ENCODE measurements at places on chromosomes 7 and 10.

- DNase-seq = no peak
These were observed 144.1 kb upstream of the FAM171A1 start for GRCh38 chr10:15515202-15515601.

DNA sequence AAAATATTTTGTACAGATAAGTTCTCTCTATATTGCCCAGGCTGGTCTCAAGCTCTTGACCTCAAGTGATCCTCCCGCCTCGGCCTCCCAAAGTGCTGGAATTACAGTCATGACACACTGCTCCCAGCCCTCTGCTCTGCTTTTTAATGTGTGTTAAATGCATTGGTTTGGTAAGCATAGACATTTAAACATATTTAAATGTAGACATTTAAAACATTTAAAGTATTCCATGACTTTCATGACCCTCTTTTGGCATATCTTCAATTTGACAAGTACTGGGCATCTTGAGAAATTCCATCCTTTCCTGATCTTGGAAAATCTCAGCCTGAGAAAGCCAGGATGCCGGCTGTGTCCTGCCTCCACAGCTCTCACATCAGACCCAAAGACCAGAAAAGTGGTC lies 5.2 kb upstream of the SAR1A start:
- DNase-seq = no peak

- no peak for DNase-seq
These were observed at the start of gene LRMDA for GRCh38 chr10:75431180-75432111. Gene LRMDA (plus strand): TSS chr10:75431624.

DNA sequence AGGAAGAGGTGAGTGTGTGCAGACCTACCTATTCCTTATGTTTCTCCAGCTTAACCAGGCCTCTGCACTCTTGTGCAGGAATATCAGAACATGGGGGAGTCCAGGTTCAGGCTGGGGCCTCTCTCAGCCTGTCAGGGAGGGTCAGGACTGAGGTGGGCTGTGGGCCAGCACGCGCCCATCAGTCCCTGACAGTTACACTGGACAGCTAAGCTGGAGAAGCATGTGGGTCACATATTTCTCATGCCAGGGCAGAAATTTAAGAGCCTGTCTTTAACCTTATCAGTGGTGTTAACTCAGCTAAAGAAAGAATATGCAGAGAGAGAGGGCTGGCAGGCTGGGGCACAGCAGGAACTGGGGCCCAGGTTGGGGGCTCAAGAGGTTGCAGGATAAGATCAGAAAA lies 8.7 kb upstream of the POLD2 start:
- DNase-seq = no peak

DNA sequence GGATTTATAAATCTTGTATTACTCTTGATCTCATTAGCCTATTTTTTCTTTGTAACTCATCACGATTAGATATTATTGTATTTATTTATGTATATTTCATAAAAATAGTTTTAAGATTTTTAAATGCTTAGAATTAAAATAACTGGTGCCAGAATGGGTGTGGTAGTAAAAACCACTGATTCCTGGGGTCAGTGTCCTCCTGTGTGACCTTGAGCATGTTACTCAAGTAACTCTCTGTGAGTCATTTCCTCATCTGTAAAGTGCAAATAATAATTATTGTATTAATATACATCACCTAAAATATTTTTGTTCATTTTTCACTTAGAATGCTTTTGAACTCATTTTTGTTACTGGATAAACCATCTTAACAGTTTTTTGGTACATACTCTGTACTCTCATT lies 91.3 kb upstream of the TMEM229A start:
- no peak for DNase-seq

GRCh38 chr10:109215291-109216075 lies 707.8 kb downstream of the XPNPEP1 start:
- DNase-seq = no peak

DNA sequence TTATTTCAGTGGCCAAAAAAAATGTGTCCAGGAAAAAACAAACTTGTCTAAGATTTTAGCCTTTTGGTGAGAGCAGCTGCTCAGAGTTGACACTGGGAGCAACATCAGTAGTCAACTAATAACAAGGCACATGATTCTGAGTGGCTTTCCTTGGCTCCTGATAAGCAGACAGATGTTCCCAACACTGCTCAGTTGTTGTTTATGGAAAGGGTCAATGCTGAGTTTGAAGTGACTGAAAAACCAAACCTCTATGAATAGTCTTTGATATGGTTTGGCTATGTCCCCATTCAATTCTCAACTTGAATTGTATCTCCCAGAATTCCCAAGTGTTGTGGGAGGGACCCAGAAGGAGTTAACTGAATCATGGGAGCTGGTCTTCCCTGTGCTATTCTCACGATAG lies 12.3 kb downstream of the DYDC1 start:
- no peak for DNase-seq

DNA sequence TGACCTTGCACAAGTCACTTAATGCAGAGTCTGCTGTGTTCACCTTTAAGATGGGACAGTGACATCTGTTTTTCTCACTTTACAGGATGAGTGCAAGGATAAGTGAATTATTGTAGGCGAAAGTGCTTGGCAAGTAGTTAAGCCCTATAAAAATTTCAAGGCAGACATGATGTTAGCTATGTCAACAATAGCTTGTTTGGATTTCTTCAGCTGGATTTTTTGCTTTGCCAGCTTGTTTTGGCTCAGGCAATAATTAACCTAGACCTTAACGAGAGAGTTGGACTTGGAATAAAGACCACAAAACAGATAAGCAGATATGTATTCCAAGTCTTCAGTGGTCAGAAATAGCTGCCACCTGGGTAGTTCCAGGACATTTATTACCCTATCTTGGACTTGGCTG lies 255.2 kb downstream of the ARL4A start:
- no peak for DNase-seq

- peak; percentile 8 for DNase-seq
These were observed 5.4 kb downstream of the PSD start for GRCh38 chr10:102413053-102413705.

- DNase-seq = no peak
These were observed 3.5 kb downstream of the PRR15 start for GRCh38 chr7:29567174-29567573.

- no peak for DNase-seq
These were observed 87.0 kb downstream of the SGMS1 start for GRCh38 chr10:50536617-50537240.

- DNase-seq = no peak
These were observed 221.3 kb upstream of the CSTF2T start for GRCh38 chr10:51920672-51921071.

GRCh38 chr7:78734626-78735025 lies 718.8 kb downstream of the MAGI2 start:
- DNase-seq = no peak

DNA sequence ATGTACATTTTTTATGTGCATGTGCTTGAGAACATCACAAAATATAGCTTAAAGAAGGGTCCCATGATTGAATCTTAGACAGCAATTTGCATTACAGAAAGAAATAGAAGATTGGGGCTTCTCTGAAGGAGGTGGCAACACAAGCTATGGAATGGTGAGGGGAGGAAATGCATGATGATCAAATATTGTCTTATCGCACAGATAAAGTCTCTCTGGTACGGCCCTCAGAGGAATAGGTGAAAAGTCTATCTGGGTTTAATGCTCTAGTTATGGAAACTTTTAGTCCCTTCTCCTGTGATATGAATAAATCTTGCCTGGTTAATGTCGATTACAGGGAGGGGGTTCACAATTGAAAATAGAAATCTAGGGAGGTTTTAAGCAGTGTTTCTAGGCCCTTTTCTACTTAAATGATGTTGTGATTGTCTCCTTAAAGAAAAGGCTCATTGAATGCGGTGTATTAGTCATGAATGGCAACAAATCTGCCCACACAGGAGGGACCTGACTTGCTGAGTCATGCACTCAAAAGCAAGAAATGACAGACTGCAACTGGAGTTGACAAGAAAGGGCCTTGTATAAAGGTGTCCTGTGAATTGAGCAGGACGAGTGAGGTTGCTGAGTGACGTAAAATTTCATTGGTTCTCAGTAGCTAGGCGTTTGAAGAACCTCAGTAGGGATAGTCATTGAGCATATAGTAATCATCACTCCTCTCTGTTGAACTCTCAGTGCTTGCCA lies 133.4 kb upstream of the CSTF2T start:
- DNase-seq = no peak

DNA sequence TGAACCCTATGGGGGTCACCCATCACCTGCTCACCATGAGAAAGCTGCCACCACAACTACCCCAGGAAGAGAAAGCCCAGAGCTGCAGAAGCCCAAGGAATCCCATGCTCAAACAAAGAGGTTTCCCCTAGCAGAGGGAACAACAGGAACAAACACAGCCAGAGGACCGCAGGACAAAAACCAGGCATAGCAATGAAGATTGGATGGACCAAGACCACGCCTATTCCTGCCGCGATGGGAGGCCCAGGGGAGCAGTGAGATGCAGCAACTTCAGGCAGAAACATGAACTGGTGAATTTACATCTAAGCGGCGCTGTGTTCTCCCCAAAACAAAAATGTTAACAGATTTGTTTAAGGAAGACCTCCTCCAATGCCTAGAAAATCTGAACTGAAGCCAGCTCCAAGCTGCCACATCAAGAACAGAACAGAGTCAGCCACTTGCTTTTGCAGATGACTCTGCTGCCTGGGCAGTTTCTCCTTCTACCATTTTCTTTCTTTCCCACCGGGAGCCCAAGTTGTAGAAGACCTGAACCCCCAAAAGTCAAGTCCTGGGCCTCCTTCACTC lies 134.2 kb upstream of the NEBL start:
- DNase-seq = no peak

- no peak for DNase-seq
These were observed at the start of gene PTPRE for GRCh38 chr10:127906548-127907377. Gene PTPRE (plus strand): TSS chr10:127907103. CDS start chr10:128040882, 133,779 bp downstream.

GRCh38 chr10:128438417-128439063 lies 312.3 kb upstream of the MKI67 start:
- no peak for DNase-seq

DNA sequence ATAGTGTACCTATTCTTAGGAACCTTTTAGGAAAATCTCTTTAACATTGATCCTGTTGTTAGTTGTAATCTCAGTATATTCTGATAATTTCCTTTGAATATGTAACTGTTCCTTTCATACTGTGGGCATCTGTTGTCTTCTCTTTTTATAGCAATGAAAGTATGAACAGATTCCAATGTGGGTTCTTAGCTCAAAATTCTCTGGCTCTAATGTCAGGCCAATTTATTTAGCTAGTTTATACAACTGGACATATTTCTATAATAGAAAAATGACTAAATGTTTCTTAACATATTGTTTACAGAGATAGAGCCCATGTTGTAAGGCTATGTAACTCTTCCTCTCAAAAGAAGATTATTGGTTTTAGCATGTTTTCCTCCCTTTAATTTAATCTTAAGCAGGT lies 363.2 kb downstream of the AUTS2 start:
- DNase-seq = no peak

DNA sequence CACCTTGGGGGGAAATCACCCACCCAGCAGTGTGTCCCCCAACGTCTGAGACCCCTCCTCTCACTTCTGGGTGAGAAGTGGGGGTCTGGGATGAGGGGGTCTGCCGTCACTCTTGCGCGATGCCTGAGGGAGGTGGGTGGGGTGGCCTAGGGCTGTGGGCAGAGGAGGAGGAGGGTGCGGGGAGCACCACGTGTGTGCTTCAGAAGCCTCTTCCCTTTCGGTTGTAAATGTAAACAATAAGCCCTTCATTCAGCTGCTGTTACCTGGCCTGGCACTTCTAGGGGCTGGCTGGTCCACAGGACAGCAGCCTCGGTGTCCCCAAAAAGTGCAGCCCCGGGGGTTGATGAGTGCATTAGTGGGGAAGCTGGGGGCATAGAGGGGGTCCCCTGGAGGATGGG lies 1.3 kb downstream of the CLIP2 start:
- no peak for DNase-seq

GRCh38 chr7:152335900-152336571 lies 99.8 kb downstream of the KMT2C start:
- no peak for DNase-seq

DNA sequence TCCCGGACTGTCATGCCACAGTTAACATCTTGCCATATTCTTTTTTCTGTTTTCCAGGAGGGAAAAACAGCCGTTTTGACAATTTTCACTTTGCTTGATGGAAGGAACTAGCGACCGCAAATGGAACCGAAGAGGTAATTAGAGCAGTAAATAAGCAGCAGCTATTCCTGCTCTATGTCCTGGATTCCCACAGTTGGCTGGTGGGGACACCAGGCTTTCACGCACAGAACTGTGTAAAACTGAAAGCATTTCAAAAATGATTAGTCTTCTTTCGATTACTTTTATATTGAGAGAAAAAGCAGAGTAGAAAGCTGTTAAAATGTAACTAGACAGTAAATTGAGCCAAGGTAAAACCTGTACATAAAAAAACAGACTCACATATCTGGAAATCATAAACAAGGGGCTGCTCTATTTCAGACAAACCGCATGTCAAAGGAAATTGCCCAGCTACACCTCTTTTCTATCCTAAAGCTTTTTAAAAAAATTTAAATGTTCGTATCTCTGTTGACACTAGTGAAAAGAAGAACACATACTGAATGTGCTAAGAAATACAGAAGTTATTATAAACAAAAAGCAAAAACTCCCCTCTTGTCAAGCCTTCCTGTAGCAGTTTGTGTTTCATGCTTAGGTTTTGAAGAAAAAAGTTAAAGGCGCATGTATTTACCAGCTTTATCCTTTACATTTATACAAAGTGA lies 93.4 kb downstream of the RNF216 start:
- DNase-seq = no peak

- no peak for DNase-seq
These were observed 1068.9 kb downstream of the TYW1 start for GRCh38 chr7:68065581-68065980.

DNA sequence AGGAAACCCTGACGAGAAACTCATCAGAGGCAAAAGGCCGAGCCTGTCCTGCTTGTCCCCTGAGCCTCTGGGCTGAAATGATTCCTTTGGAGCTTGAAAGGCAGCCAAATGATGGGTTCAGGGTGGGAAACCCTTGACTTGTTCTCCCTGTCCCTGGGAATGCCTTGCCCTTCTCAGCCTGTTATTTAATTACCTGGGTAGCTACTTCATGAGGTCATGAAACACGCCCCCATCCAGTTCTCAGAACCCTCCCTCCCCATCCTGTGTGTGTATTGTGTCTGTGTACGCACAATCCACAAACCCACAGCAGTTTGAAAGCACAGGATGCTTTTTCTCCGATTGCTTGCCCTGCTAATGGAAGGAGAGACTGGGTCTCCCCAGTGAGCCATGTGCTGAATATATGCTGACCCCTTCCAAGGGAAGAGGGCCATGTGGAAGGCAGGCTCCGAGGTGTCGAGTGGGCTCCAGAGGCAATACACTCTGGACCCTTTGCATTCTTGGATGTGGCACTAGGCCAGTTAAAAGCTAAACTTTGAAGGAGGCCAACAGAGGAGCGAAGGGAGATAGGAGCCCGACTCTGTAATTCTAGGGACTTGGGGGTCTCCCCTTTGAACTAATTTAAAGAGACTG lies 10.6 kb downstream of the DUSP5 start:
- no peak for DNase-seq

GRCh38 chr7:27191833-27192545 lies 7.0 kb upstream of the HOXA11 start:
- DNase-seq = no peak

Measured in NCI-H187 treated with DMSO at 0.1 percent for 48 hours (cell line).